Inflammatory macrophage (primary cell): ENCODE measurements at places on chromosomes 13 and 19.

- no peak for DNase-seq
Observed at GRCh38 chr13:71360041-71360440, 507.0 kb downstream of the DACH1 start.

- no peak for DNase-seq
Observed at GRCh38 chr19:13171146-13171545, 20.9 kb downstream of the IER2 start.

GRCh38 chr13:112253631-112254030 lies 122.5 kb upstream of the SPACA7 start:
- no peak for DNase-seq

- no peak for DNase-seq
Observed at GRCh38 chr19:10043286-10043927, 30.1 kb downstream of the RDH8 start.

GRCh38 chr13:78402708-78403400 lies 200.5 kb downstream of the POU4F1 start:
- no peak for DNase-seq

DNA sequence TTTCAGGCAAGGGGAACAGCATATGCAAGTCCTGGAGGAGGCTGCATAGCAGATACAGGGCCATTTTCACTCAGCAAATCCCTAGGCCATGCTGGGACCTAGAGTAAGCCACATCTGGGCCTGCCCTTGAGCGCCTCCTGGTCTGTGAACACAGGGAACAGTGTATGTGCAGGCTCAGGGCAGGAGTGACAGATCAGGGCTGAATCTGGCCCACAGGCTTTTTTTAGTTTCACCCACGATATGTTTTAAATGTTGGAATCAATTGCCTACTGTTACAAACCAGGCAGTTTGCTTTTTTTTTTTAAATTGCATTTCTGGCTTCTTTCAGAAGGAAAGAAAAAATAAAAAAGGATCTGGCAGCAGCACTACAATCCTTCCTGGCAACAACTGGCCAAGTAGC lies 1.5 kb upstream of the TMEM145 start:
- no peak for DNase-seq
